AG09319 (cell line): ENCODE measurements at places on chromosomes 7 and 10.
A peak's percentile ranks its signal among the peaks of the same experiment; 100 is the strongest.

- no peak for DNase-seq
These were observed 416.6 kb downstream of the RPS24 start for GRCh38 chr10:78450239-78450638.

GRCh38 chr7:76314042-76314721, 11.7 kb downstream of the HSPB1 start:
- DNase-seq: peak; percentile 79

GRCh38 chr7:57424515-57425238, 25.3 kb upstream of the ZNF716 start:
- no peak for DNase-seq

DNA sequence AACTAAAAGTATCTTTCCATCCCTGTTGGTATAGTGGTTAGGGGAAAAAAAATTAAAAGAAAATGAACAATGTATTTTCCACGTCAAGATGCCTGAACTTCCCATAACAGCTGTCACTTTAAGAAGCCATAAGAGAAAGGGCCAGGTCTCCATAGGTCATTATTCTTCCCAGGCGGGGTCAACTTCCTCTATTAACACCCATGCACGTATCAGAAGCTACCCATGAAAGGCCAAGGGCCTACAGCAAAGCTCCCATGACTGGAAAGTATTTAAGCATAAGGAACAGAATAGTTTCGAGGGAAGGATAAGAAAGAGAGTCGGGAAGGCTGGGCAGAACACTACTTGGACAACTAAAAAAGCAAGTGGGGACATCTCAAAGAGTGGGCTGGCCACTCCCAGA, 40.1 kb downstream of the RBM28 start:
- DNase-seq: no peak

- no peak for DNase-seq
These were observed 29.1 kb downstream of the TMEM130 start for GRCh38 chr7:98840722-98841121.
